ENCODE measurements at places on chromosomes 7 and 10. TPM values are rescaled to one million over a fixed set of nuclear protein-coding genes. Genes with fewer than 3 reads are reported as not detected.

GRCh38 chr10:131248376-131249165 is 63.0 kb downstream of the TCERG1L start:
- H3K4me1 ChIP-seq: no peaks in the 10 kb centered on the region
- H3K36me3 ChIP-seq: no peaks in the 10 kb centered on the region
- H3K27ac ChIP-seq: no peak overlapping the region

DNA sequence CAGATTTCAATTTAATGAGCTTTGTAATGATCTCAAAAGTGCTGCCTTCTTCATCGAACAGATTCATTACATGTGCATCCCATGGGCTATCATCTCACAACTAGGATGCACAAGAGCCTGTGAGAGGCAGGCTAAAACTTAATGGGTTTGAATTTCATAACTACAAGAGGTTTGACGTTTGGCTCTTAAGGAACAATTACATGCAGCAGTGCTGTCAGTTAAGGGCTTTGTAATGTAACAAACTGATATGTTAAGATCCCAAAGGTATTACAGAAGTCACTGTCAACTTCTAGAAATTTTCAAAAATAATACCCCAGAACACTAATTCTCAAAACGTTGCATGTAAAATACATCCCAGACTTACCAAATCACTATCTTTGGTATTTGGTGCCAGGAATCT is 33.2 kb downstream of the KIF20B start:
- no peaks in the 10 kb centered on the region for H3K36me3 ChIP-seq
- H3K4me3 ChIP-seq: no peak overlapping the region
- no peak for DNase-seq
- H3K4me1 ChIP-seq: no peaks in the 10 kb centered on the region

GRCh38 chr7:405489-406211 is 114.0 kb downstream of the PDGFA start:
- no peak for DNase-seq
- H3K27me3 ChIP-seq: peaks cover 41% of the 10 kb centered on the region
- no peak overlapping the region for H3K4me3 ChIP-seq
- no peak overlapping the region for H3K27ac ChIP-seq

DNA sequence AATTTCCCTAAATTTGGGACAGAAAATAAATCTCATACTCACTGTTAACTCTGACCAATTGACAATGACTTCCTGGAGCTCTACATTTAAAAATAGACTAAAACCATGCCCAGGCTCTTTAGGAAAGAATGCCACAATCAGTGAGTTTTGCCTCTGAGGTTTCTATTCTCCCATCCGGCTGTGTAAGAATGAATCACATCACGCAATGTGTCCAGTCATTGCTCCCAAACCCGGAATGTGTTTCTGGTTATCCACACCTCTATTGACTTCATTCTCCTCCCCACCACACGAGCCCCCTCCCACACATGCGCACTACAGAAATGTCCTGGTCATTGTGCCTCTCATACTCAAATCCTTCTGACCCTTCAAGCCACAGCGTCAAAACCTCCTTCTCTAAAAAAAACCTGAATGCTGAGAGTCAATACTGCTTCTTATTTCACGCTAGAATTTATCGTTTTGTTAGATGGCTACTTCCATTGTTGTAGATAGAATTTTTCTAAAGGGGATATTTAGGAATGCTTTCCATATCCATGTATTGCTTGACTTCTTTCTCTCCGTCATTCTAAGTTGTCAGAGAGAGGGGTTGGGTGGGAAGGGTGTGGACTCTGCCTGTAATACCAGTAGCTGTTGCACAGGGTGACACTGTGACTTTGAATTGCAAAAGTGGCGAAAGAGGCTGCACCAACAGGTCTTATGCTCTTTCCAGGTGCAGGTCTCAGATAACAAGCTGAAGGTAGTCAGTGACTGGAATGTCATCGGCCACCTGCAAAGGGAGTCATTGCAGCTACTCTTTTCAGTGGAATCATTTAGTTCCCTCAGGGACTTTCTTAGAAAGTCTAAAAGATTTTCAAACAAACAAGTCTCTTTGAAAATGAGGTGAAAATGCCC is 356.6 kb downstream of the PAXIP1 start:
- DNase-seq: no peak
- H3K27ac ChIP-seq: no peak overlapping the region
- no peaks in the 10 kb centered on the region for H3K4me1 ChIP-seq
- no peaks in the 10 kb centered on the region for H3K27me3 ChIP-seq
- no peaks in the 10 kb centered on the region for H3K36me3 ChIP-seq

DNA sequence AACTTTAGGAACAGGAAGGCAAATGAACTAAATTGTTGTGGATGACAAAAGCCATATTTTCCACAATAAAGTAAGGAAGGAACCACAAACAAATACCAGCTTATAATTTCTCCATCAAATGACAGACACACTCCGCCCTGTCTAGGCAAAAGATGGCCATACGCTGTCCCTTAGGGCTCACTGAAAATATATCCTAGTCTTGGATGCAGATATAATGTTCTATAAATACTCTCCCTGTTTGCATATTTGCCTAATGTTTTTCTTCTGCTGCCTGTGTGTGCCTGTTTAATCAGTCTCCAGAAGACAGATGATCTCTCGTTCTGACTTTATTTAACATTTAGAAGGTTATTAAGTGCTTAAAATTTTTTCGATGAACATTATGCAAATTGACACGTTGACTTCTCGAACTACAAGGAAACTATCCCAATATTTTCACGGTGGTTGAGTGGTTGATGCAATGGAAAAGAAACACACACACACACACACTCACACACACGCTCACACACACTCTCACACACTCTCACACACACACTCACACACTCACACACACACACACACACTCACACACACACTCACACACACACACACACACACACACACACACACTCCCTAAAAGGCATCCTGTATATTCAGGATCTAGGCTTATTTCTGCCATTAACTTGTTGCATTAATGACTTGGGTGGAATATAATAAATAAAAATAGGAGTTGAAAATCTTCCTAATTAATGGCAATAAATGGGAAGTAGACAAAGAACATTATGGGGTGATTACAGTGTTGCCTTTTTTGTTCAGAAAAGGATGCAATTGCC is 297.1 kb downstream of the PRPF18 start:
- H3K27ac ChIP-seq: no peak overlapping the region
- no peak for DNase-seq
- H3K36me3 ChIP-seq: no peaks in the 10 kb centered on the region
- H3K4me3 ChIP-seq: no peak overlapping the region

- no peak overlapping the region for H3K27ac ChIP-seq
- H3K4me1 ChIP-seq: no peaks in the 10 kb centered on the region
- H3K27me3 ChIP-seq: no peaks in the 10 kb centered on the region
- H3K36me3 ChIP-seq: peaks cover 24% of the 10 kb centered on the region
- H3K4me3 ChIP-seq: no peak overlapping the region
Observed at GRCh38 chr7:152115021-152115718, 89.7 kb downstream of the GALNT11 start.

- H3K4me3 ChIP-seq: no peak overlapping the region
- no peak overlapping the region for H3K27ac ChIP-seq
- no peak for DNase-seq
- no peaks in the 10 kb centered on the region for H3K36me3 ChIP-seq
Observed at GRCh38 chr10:51471271-51471670, 228.1 kb downstream of the CSTF2T start.

GRCh38 chr7:8044761-8045430 is 76.3 kb downstream of the GLCCI1 start:
- peaks cover 3% of the 10 kb centered on the region for H3K36me3 ChIP-seq
- H3K4me3 ChIP-seq: no peak overlapping the region
- H3K27me3 ChIP-seq: no peaks in the 10 kb centered on the region
- H3K27ac ChIP-seq: no peak overlapping the region
- no peak for DNase-seq

ADAM22 gene
- 0.03 TPM for polyA plus RNA-seq

NODAL gene
- not detected for polyA plus RNA-seq

NUTM2B gene
- polyA plus RNA-seq: 0.22 TPM

Measured in IMR-90 (cell line).